T-helper 2 cell (primary cell): ENCODE measurements at places on chromosomes 6 and 20.

- DNase-seq: no peak
These were observed 1729.5 kb downstream of the GRIK2 start for GRCh38 chr6:103122766-103123601.

DNA sequence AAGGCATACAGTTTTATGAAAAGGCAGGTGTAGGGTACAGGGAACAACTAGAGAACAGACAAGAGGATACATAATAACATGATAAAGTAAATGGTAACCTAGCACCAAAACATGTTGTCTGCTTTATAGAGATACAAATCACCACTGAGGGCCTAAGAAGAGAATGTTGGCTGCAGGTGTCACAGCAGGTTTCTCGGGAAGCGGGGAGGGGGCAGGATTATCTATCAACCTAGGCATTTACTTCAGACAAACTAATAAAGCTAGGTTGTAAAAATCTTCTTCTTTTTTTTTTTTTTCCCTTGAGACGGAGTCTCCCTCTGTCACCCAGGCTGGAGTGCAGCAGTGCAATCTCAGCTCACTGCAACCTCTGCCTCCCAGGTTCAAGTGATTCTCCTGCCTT lies 22.7 kb downstream of the PIM1 start:
- DNase-seq: no peak

DNA sequence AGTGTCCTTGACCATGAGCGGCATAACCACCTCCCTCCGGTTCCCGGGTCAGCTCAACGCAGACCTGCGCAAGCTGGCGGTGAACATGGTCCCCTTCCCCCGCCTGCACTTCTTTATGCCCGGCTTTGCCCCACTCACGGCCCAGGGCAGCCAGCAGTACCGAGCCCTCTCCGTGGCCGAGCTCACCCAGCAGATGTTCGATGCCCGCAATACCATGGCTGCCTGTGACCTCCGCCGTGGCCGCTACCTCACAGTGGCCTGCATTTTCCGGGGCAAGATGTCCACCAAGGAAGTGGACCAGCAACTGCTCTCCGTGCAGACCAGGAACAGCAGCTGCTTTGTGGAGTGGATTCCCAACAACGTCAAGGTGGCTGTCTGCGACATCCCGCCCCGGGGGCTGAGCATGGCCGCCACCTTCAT lies 4.9 kb downstream of the TUBB1 start:
- DNase-seq: no peak

GRCh38 chr6:34295721-34296120 lies 46.9 kb upstream of the SMIM29 start:
- no peak for DNase-seq

DNA sequence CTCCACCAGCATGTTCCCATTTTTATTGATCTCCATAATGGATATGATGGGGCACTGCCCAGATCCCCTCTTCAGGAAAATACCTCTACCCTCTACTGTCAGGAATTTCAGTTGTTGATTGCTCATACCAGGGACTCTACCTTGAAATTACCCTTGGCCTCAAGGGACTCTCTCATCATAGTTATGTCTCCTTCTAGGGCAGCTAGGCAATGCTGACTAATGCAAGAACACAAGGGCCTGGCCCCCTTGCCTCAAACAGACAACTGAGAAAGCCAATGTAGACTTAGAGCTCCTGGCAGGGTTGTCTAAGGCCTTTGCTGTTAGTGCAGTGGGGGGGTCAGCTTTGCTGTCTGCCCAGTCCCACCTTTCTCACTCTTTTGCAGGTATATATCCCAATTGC lies 493.1 kb downstream of the BTBD3 start:
- DNase-seq: no peak

DNA sequence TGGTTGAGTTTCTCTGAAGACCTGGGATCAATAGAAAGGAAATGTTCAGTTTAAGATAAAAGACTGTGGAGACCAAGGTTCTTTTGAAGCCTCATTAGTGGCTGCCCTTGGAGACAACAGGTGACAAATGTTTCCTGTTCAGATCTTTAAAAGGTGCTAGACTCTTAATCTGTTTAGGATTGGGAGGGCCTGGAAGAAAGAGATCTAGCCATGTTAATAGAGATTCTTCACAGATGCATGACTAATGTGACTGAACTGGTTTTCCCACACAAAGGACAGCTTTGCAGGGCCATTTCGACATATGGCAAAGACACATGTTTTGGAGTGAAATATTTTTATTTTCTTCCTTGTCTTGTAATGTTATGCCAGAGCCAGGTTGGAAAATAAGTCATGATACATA lies 82.2 kb downstream of the WDR27 start:
- DNase-seq: no peak

- no peak for DNase-seq
These were observed 70.9 kb downstream of the SNX5 start for GRCh38 chr20:17897566-17898307.

- DNase-seq: no peak
These were observed 16.7 kb downstream of the HMGN4 start for GRCh38 chr6:26554697-26555504.

- DNase-seq: no peak
These were observed 167.5 kb downstream of the SOD2 start for GRCh38 chr6:159525445-159526025.

DNA sequence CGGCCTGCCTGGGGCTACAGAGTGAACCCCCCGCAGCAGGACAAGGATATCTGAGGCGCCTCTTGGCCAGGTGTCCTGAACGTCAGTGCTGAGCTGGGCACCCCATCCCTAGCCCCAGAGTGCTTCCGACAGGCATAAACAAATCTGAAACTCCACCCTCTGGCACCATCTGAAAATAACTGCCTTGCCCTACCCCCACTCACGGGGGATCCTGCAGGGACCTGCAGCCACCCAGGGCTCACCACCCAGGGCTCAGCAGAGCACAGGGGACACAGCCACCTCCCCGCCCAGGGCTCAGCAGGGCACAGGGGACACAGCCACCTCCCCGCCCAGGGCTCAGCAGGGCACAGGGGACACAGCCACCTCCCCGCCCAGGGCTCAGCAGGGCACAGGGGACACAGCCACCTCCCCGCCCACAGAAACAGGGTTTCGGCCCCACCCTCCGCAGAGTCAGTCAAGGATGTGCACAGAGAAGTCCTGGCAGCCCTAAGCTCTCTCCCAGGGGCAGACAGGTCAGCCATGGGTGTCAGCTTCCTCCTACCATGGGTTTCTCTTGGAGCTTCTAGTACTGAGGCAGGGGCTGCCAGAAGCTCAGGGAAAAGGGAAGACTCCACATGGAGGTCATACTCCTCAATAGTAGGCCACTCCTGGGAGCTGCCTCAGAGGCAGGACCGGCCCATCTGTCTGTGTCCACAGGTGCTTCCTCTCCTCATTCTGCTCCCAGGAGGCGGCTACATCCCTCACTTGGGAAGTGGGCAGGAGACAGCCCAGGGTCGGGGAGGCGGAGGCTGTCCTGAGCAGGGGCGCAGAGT lies 4.6 kb downstream of the UCKL1 start:
- no peak for DNase-seq

DNA sequence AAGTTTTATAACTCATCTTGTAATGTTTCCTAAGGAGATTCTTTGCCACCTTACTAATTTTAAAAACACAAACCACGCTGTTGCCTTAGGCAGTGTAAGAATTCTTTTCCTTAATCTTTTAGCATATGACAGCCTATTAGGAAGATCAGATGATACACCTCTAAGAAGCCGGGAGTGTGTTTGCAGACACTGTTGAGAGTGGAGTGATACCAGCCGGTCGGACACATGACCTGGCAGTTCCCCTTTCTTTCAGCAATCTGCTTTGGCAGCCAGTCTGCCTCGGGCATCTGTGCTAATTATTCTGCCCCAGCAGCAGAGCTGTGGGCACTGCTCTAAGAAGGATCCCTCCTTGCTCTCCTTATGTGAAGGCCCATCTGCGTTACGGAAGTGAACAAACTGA lies 50.9 kb downstream of the PLCB4 start:
- no peak for DNase-seq

- DNase-seq: no peak
These were observed 37.8 kb downstream of the METTL24 start for GRCh38 chr6:110320307-110320706.

GRCh38 chr6:79632580-79632979 lies 1.5 kb downstream of the SH3BGRL2 start:
- no peak for DNase-seq

DNA sequence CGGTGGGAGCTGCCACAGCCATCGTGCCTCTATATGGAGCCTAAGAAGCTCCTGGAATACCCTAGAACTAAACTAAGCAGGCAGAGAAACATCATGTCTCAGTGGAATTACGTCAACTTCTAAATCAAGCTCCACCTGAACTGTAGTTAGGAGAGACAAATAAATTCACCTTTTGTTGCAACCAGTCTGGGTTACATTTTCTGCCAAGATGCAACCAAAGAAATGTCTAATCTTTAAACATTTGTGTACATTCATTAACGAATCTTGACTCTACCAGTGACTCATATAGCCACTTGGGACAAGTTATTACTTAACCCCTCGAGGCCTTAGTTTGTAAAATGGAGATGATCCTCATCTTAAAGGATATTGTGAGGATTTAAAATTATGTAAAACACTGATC lies 8.9 kb downstream of the PTPRK start:
- DNase-seq: no peak

GRCh38 chr20:3248167-3248992 lies 9.4 kb upstream of the SLC4A11 start:
- no peak for DNase-seq

DNA sequence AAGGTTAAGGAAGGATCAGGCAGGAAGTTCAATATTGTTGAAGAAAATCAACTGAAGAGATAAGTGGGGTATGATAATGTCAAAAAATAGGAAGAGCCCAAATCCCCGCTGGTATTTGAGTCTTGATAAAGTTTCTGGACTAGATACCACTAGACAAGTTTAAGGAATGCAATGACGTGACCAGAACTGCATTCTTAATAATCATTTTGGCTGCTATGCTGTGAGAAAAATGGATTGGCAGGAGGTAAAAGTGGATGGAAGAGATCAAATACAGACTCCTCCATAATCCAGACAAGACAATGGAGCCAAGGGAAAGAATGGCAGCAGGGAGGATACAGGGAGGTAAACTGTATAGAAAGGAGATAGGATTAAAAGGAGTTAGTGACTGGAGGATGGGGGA lies 128.2 kb downstream of the COL12A1 start:
- no peak for DNase-seq

- DNase-seq: no peak
These were observed 11.5 kb upstream of the DACT2 start for GRCh38 chr6:168331058-168331457.

DNA sequence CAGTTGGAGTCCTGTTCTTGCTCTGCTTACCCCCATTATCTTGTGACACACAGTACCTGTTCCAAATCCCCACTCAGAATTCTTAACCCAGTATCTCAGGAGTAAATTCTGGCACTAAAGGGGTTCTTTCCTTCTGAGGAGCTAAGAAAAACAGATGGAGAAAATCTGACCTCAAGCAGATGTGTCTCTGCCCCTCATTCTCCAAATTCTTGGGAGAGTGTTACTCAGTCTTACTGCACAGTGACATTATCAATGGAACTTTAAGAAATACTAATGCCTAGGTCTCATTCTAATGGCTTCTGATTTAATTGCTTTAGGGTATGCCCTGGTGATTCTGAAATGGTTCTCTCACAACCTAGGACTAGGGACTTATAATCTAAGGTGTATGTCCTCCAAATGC lies 40.6 kb upstream of the PTPRK start:
- DNase-seq: no peak

DNA sequence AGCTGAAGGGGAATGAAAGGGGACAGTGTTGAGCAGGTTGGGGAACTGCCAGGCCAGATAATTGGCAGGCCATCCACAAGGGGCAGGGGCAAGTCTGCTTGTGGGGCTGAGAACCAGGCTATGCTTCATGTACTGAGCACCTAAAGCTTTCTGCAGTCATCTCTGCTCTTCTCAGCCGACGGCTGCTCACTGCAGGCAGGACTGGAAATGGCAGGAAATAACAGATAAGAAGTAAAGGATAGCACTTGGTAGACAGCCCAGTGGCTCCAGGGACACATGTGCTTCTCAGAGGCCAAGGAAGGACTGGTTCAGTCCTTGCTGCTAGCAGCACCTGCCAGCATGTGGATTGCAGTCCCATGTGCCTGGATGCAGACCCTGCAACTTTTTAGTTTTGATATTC lies 89.8 kb downstream of the CD164 start:
- DNase-seq: no peak

DNA sequence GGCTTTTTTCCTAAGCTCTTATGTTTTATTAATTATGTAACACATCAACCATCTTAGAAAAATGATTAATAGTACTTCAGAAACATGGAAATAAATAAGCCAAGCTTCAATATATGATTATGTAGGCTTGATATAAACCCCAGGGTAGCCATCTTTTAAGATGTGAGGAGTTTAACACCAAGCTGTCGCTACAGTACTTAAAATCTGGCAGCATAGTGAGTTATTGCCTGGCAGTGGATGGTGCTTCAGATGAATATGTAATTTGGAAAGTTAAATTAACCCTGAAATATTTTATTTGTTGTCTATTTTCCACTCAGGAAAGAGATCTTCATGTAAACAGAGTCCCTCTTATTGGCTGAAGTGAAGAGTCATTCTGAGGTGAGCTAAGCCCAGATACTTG lies 339.0 kb upstream of the ZFP64 start:
- no peak for DNase-seq

DNA sequence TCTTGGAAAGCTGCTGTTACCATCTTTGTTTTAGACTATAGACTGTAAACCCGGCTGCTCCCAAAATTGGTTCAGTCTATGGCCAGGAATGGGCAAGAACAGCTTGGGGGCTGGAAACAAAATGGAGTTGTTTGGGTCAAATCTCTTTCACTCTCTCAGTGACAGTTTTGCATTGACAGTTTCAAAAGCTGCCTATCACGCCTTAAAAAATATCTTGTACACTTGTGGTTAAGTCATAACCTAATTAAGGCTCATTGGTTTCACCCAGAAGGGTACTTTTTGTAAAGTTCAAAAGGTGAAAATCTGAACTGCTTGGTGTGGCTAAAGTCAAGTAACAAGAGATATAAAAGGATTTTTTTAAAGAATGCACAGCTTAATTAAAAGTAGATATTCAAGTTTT lies 76.1 kb upstream of the PRL start:
- DNase-seq: no peak

- DNase-seq: no peak
These were observed 76.4 kb downstream of the BACH2 start for GRCh38 chr6:90220273-90220672.
